CD4-positive, CD25-positive, alpha-beta regulatory T cell (primary cell): ENCODE measurements at places on chromosomes 4 and X. TPM values are rescaled to one million over a fixed set of nuclear protein-coding genes. Genes with fewer than 3 reads are reported as not detected.

Gene APOOL
- 7.4 TPM for total RNA-seq

Gene JAKMIP1
- 39.7 TPM for total RNA-seq

DNA sequence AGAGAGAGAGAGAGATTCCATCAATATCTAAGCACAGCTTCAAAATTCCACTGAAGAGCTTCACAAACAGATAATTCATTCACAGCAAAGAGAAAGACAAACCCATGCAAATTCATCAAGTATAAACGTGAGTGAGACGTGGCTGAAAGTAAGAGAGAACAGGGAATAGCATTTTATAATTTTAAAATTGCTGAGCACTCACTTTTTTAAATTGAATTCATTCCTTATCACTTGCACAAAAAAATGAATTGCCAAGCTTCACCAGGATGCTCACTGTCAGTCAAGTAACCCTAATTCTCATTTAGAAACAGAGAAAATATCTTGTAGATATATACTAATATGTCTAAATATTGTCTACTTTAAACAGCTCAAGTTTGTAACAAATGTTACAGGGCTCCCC lies 40.5 kb downstream of the BMP3 start:
- no peak for DNase-seq

DNA sequence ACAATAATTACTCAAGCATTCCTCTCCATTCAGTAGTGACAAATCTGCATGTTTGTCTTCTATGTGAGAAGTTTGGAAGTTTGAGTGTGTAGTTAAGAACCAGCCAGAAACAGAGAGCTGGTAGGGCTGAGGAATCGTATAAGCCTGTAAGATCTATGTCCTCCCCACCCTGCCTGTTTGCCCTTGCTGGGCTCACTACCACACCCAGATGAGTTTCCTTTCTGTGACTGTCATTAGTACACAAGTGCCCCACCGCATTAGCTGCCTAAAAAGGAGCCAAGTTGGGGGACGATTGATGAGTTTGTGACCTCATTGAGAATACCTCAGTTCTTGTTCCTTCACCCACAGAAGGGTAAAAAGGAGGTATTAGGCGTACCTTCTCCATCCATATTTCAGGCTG lies 28.3 kb downstream of the DOCK11 start:
- peak; percentile 69 for DNase-seq

- DNase-seq, result no peak
These were observed 280.5 kb downstream of the GPM6A start for GRCh38 chr4:175531405-175532091.

DNA sequence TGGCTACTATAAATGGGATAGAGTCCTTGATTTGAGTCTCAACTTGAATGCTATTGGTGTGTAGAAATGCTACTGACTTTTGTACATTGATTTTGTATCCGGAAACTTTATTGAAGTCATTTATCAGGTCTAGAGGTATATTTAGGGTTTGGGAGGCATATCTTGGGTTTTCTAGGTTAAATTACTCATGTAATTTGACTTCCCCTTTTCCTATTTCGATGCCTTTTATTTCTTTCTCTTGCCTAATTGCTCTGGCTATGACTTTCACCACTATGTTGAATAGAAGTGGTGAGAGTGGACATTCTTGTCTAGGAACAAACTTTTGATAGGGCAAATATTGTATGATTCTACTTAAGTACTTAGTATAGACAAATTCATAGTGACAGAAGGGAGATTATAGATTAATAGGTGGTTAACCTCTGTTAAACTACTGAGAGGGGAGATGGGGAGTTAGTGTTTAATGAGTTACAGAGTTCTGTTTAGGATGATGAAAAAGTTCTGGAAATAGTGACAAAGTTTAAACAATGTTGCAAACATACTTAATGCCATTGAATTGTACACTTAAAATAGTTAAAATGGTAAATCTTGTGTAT lies 22.8 kb upstream of the HSPA4L start:
- DNase-seq, result no peak

GRCh38 chr4:86961605-86962295 lies 26.9 kb downstream of the AFF1 start:
- DNase-seq, result no peak

Gene SPON2
- 23.9 TPM for total RNA-seq

GRCh38 chr4:6573986-6574746 lies 823 bp upstream of the MAN2B2 start:
- no peak for DNase-seq

Gene ASMT
- total RNA-seq, result not detected

- DNase-seq, result no peak
These were observed 62.7 kb downstream of the MAML3 start for GRCh38 chr4:140091305-140091704.

GRCh38 chrX:135429429-135429828 lies 7.7 kb downstream of the SMIM10L2A start:
- DNase-seq, result no peak

- DNase-seq, result no peak
These were observed 12.1 kb downstream of the PCGF3 start for GRCh38 chr4:717601-718320.

GRCh38 chrX:140563893-140564292 lies 59.0 kb upstream of the SOX3 start:
- no peak for DNase-seq

- DNase-seq, result no peak
These were observed 62.7 kb downstream of the TBC1D14 start for GRCh38 chr4:6972375-6972650.

DNA sequence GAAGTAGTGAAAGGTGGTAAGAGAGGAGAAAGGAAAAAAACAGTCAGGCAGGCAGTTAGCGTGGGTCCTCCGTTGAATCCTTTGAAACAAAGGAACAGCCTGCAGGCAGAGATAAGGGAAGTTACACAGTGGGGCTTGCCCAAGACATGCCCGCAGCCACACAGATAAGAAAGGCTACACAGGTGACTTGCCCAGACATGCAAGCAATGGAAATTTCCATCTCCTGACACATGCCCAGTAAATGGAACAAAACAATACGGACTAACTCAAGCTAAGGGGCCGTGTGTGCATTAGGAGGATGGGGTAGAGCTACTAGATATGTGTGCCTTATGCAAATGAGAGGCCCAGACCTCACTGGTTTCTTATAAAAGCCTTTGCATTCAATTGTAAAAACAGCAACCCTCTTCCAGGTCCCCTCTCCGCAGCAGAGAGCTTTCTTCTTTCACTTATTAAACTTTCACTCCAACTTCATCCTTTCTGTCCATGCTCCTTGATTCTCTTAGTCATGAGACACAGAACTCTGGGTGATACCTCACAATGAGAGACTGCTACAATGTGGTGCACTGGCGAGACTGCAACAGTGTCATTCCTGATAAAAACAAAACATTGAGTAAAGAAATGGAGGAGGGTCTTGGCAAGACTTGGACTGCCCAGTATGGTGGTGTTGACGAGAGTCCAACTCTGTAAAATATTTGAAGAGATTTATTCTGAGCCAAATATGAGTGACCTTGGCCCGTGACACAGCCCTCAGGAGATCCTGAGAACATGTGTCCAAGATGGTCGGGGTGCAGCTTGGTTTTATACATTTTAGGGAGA lies 997.4 kb upstream of the PRKX start:
- DNase-seq, result no peak
